A549 treated with CORT108297 at 1 μM for 4 hours (cell line): ENCODE measurements at places on chromosomes 5 and 9. TPM values are rescaled to one million over a fixed set of nuclear protein-coding genes. Genes with fewer than 3 reads are reported as not detected.

The SLC36A2 gene
- not detected in 5 replicates for total RNA-seq

The SLC36A3 gene
- not detected in 5 replicates for total RNA-seq

The KLF9 gene
- 0.81 to 1.6 TPM (median 1.3 TPM) in 5 replicates for total RNA-seq

The ASS1 gene
- total RNA-seq: 15.1 to 20.4 TPM (median 16.0 TPM) in 5 replicates

The ANKRD55 gene
- total RNA-seq: 0.05 to 0.08 TPM in 2 of 5 replicates, not detected in the others

The TTC16 gene
- 0.02 to 0.05 TPM in 2 of 5 replicates, not detected in the others for total RNA-seq

The ORM1 gene
- total RNA-seq: not detected in 5 replicates

The DND1 gene
- 0.44 to 1.0 TPM (median 0.92 TPM) in 5 replicates for total RNA-seq

The PCDHA5 gene
- total RNA-seq: 0.47 to 0.79 TPM (median 0.70 TPM) in 5 replicates

The PDE6A gene
- total RNA-seq: 0.13 to 0.21 TPM (median 0.13 TPM) in 5 replicates

The PCDHA7 gene
- 0.06 to 0.15 TPM (median 0.12 TPM) in 5 replicates for total RNA-seq

The PARP8 gene
- total RNA-seq: 0.13 to 0.27 TPM (median 0.14 TPM) in 5 replicates

The THG1L gene
- total RNA-seq: 25.7 to 37.1 TPM (median 27.2 TPM) in 5 replicates
